CMK (cell line): ENCODE measurements at places on chromosomes 1 and 21.

- DNase-seq = no peak
Observed at GRCh38 chr1:204001166-204001901, 71.6 kb upstream of the SOX13 start.

- no peak for DNase-seq
Observed at GRCh38 chr1:40830419-40830943, 31.7 kb downstream of the CITED4 start.

GRCh38 chr21:38944903-38945302 is 139.2 kb downstream of the ETS2 start:
- DNase-seq = no peak

GRCh38 chr1:38860454-38860795 is 853 bp upstream of the RRAGC start:
- DNase-seq = no peak

DNA sequence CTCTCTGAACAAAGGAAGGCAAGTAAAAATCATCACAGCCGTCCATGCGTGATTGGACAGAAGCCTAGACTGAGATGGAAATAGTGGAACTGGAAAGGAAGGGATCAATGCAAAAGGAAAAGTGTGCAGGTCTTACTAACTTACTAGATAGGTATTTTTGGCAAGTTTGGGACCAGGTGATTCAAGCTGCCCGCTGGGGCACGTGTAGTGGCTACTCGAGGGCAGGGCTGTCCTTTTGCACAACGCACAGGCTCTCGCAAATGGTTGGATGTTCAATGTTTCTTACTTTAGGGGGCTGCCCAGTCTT is 566 bp upstream of the ALG6 start:
- DNase-seq = no peak

- no peak for DNase-seq
Observed at GRCh38 chr1:30770150-30770549, 12.6 kb upstream of the LAPTM5 start.

- no peak for DNase-seq
Observed at GRCh38 chr21:38333301-38334272, 76.8 kb downstream of the KCNJ15 start.

DNA sequence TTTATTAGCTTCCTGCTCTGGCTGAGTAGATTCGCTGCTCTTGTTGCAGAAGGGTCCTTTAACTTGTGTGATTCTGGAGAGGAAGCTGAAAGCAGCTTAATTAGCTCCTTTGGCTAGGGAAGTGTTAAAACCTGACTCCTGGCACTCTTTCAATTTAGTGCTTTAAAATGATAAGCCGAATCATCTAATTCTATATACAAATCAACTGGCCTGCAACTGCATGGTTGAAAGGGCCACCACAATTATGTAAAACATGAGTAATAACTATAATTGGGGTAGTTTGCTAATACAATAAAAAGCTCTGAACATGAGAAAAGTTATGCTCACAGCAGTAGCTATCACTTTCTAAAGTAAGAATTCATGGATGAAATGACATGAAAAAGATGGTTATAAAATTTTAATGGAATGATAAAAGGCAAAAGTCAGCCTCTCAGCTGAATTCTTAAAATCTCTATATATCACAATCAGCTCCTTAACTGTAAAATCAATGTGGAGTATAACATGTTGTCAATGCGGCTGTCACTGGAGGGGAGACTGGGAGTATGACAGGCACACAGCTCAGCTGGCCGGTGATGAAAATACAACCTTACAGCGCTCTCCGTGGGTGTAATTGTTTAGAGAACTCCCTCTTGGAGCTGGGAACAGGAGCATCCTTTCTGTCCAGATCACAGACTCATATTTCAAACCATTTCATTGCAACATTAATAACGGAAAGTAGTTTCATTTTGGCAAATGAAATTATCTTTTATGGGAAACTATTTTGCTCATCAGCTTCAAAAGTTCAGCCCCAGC is 324.4 kb downstream of the KCTD3 start:
- no peak for DNase-seq

DNA sequence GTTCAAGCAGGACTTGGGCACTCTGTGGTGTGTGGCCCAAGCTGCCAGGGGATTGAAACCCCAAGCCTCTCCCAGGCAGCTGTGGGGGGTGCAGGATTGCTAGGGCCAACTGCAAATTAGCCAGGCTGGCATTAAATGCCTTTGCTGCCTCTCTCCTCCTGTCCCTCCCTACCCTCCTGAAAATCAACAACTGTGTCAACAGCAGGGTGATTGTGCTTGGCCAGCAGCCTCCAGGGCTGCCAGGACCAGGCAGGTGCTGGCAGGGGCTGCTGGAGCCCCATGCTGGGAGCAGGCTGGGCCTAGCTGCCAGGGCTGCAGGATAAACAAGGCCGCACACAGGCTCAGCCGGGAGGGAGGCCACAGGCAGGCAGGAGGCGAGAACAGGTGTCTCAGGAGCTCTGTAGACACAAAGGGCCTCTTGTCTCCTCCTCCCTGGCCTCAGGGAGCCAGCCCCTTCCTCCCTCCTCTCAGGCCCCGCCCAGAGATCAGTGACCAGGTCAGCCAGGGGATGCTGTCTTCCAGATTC is 11.4 kb downstream of the SOX13 start:
- no peak for DNase-seq

DNA sequence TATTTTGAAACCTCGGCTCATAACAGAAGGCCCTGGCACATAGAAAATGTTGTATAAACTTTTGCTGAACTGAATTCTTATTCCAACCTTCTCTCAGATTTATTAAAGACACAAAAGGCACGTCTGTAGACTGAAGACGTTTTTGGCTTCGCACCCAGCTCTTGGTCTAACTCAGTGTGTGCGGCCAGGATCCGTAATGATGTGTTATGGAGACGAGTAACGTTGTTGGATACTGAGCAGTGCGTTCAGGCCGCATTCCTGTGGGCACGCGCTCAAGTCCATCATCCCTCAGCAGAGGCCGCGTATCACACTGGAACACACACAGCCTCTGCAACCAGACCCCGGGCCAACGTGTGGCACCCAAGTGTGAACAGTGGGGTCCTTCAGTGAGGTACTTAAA is 154.8 kb upstream of the RAB4A start:
- DNase-seq = no peak

DNA sequence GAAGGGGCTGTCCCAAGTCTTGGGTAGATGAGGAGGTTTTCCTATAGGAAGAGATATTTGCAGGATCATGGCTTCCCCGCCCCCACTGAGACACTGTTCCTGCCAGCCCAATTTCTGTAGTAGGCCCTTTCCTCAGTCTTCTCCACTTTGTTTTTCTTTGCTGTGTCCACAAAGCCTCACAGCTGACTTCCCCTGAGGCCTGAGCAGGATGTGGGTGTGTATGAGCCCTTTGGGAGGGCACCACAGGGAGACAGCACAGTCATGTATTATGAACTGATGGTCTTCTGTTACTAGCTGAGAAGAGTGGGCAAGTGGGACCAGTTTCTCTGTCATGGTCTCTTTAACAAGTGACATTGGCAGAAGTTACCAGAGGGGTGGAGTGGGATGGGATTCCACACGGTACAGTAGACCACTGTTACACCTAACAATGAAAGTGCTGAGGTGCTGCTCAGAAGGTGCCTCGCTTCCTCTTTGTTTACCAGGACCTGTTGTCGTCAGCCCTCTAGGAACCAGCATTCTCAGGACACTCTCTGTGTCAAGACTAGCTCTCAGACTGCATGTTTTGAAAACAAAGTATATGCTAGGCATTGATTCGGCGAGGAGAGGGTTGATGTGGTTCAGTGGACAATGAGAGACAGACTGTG is 253.8 kb upstream of the HOOK1 start:
- DNase-seq = peak; percentile 46

DNA sequence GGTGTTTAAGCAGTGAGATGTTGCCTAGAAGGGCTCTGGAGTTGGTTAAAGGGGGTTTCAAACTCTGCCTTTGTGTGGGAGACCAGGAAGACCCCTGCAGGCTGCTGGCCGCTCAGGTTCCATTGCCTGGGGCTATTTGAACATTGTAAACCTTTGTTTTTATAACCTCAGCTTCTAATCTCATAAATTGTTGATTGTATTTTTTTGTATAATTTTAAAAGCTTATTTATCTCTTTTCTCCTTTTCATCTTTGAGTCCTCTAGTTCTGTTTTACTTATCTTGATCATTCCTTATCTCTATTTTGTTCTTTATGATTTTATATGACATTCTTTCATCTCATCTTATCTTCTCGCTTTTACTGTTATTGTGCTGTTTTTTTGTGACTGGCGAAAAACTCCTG is 45.5 kb upstream of the SOX13 start:
- DNase-seq = no peak

GRCh38 chr1:26225033-26225831 is 8.8 kb upstream of the CEP85 start:
- DNase-seq = no peak

DNA sequence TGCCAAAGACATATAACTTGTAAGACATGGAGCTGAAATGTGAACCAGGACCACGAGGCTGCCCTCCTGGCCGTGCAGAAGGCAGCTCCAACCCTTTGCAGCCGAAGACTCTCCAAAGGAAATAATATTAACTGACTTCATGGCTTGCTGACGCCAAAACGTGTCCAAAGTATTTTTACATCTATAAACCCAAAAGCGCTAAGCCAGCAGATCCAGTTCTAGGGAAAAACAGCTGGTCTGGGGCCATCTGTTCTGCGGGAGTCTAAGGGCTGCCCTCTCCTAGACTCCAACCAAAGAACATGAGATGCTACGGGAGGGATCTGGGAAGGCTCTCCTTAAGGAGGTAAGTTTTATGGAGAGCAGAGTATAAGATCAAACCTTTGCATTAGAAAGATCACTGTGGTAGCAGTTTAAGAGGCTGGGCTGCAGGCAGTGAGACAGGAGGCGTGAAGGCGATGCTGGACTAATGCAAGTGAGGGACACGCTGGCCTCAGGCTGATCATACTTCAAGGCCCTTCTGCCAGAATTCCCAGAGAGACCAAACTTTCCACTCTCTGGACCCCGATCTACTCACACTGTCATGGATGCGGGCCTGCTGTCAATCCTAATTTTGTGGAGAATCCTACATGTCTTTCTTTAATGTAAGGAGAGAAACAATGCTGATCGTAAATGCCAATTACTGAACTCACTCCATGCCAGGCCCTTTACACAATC is 1.2 kb downstream of the TMEM53 start:
- DNase-seq = no peak

DNA sequence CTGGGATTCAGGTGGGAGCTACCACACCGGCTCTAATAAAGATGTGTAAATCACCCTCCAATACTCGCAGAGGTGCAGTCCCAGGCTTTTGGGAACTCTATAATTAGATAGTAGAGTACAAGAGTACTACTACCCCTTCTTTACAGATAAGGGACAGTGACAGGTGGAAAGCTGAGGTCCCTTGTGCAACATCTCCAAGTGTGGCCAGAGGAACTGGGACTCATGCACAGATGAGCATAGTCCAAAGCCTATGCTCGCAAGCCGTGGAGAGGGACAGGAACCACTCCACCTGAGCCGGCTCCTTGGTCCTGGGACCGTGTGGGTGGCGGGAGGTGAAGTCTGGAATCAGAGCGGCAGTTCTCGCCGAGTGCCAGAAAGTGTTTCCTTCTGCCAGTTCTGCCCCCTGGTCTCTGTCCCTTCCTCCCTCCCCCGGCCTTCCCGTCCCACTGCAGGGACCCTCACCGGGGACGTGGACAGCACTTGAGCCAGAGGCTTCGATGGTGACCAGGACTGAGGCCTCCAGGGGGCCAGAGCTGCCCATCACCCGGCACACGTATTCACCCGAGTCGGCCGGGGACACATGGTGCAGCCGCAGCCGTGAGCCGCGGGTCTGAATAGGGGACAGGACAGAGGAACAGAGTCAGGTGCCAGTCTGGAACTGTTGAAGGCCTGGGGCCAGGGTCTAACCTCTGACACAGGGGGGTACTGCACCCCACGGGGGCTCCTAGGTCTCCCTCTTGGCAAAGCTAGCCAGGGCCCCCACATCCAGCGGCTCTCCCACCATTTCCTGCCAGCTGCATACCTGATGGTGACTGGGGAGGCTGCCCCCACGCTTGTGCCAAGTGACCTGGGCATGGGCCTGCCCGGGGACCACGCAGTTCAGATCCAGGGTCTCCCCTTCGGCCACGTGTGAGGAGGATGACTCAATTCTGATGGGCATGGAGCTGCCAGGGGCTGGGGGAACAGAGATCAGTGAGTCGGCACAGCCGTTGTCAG is 33.9 kb downstream of the LDLRAD2 start:
- DNase-seq = no peak

- no peak for DNase-seq
Observed at GRCh38 chr1:114134518-114134917, 19.2 kb downstream of the SYT6 start.

DNA sequence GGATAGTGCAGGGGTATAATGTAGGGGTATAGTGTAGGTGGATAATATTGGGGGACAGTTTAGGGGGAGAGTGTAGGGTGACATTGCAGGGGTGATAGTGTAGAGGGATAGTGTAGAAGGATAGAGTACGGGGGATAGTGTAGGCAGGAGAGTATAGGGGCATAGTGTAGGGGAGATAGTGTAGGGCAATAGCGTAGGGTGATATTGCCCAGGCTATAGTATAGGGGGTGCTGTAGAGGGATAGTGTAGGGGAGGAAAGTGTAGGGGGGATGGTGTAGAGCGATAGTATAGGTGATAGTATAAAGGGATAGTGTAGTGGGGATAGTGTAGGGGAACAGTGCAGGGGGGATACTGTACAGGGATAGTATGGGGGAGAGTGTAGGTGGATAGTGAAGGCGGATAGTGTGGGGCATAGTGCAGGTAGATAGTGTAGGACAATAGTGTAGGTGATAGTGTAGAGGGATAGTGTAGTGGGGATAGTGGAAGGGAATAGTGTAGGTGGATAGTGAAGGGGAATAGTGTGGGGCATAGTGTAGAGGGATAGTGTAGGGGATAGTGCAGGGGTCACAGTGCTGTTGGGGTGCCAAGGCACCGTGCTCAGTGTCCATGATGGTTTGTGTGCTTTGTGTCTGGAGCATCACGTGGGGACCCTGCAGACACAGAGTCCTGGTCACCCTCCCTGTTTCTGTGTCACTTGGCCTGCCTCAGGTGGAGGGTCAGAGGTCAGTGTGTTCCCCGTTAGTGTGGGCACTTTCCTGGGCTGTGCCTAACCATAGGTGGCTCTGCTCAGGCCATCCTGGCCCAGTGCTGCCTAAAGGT is 10.5 kb upstream of the ARF1 start:
- DNase-seq = no peak

GRCh38 chr1:159826441-159827101 is at the start of gene SLAMF8:
Gene SLAMF8 (plus strand): TSS chr1:159826873. CDS start chr1:159826899, 26 bp downstream.
- DNase-seq = peak; percentile 60

- DNase-seq = peak; percentile 58
Observed at GRCh38 chr1:8879922-8880676, 1.6 kb upstream of the ENO1 start.

GRCh38 chr1:233802611-233803010 is 101.9 kb upstream of the SLC35F3 start:
- DNase-seq = no peak

GRCh38 chr1:161721738-161722343 is 497 bp downstream of the FCRLB start:
- no peak for DNase-seq
